NCI-H1048 (cell line): ENCODE measurements at places on chromosomes 3 and 15.

GRCh38 chr15:74461847-74462511, 1.0 kb upstream of the UBL7 start:
- no peak for DNase-seq

GRCh38 chr3:27723001-27723445, 900 bp upstream of the EOMES start:
- no peak for DNase-seq

DNA sequence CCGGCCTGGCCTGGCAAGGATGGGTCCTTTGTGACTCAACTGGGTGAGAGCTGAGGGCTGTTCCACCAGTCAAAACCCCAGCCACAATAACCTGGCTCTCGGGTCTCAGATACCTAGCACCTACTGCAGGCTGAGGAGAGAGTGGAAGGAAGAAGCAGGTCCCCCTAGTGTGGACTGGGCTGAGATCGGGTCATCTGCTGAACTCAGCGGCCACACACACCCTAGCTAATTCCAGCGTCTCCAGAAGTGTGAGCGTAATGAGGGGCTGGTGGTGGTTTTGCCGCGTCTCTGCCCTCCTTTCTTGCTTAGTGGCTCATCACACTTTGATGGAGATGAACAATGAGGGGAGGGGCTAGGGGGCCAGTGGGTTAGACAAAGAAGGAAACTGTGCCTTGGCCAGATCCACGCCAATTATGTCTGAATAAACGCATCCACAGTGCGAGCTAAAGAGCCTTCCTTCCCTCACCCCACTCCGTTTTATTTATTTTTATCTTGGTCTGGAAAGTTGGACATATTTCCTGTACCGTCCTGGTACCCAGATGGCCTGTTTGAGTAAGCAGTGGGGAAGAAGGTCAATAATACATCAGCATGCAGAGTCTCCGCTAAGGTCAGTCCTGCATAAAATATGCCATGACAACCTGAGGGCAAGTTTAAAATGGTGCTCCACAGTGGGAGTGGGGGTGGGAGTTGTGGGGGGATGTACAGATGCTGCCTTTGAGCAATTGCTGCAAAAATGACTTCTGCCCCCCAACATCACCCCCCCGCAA, 370.0 kb downstream of the WDR72 start:
- DNase-seq = no peak

- DNase-seq = no peak
Observed at GRCh38 chr15:65085207-65085753, 8.7 kb downstream of the KBTBD13 start.

DNA sequence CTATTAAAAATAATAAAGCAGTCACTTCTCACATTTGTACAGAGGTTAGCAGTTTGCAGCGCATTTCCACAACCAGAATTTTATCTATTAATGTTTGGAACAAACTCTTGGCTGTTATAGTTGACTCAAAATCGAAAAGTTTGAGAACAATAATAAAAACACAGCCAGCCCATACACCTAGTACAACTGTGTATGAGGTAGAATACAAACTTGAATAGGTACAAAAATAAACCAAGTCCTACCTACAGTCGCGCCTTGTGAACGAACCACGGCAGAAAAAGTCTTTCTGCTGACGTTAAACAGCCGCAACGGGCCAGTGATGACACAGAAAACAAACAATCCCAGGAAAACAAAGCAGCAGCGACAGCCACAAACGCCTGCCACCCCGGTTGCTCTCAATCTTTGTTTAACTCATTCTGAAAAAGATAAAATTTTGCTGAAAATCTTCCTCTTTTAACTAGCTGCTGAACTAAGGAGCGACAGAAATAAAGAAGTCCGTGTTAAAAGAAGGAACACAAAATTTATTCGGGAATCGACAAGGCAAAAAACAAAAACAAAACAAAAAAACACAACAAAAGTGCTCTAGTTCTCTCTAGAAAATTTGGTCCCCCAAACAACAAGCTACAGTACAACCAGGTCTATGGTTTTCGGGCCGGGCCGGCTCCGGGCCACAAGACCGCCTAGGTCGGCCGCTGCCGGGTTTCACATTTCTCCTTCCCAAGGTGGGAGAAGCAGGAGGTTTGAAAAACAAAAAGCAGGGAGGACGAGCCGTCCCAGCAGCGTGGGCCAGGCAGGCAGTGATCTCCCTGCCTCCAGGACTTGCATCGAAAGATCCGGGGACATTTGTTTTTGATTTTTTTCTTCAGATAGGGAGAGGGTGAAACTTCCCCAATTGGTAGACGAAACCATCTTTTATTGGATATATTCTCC, 2.9 kb downstream of the FOXL2 start:
- no peak for DNase-seq

DNA sequence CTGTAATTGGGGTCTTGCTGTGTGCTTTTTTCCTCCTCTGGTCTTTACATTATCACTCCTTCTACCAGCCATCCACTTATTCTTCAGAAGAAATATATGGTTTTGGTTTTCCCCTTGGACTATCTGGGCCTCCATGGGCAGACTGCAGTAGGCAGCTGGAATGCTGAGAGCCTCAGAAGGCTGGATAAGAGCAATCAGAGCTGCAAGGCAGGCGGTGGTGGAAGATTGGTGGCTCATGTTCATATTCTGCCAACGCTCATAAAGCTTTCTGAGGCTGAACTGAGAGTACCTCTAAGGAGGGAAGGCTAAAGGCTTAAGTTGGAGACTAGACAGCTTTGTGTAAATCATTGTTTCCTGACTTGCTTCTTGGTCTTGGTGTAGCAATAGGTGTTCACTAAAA, 5.7 kb upstream of the RPLP1 start:
- no peak for DNase-seq

DNA sequence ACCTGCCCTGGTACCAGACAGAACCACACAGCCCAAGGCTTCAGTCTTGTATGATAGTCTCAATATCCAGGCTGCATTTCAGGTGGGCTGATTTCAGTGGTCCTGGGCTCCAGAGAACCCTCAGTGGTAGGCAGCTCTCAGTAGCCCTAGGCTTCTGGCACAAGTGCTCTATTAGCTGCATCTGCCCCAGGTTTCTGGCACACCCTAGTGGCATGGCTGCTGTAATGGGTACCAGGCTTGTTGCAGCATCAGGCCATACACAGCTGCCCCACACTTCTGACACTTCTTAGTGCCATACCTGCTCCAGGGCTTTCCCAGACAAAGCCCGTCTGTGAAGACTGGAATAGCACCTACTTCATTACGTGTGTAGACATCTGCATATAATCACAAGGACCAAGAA, 1062.2 kb upstream of the EPHA6 start:
- DNase-seq = no peak

GRCh38 chr15:72281713-72282112, 9.4 kb upstream of the PARP6 start:
- no peak for DNase-seq

DNA sequence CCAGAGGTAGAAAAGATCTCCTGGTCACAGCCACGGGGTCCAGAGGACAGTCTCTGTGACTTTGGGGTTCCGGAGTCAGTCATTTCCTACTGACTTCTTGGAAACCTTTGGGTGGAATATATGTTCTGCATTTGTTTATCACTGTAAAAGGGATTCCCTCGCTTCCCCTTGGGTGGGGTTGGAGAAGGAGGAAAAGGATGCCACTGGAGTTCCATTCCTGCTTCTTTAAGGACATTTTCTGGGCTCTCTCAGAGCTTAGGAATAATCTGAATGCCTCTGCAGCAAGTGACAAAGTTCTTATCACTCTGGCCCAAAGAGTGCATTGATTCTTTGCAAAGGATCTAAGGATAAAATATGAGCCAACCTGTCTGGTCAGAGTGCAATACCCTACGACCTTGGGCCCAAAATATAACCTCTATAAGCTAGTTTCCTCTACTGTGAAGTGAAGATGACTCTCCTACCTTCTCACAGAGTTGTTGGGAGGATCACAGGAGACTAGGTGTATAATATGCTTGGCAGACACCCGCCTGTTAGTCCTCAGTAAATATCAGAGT, 17.2 kb downstream of the ARHGEF3 start:
- no peak for DNase-seq

- DNase-seq = no peak
Observed at GRCh38 chr3:18679238-18679637, 254.1 kb upstream of the SATB1 start.

GRCh38 chr3:73094129-73094528, 32.7 kb downstream of the EBLN2 start:
- no peak for DNase-seq

DNA sequence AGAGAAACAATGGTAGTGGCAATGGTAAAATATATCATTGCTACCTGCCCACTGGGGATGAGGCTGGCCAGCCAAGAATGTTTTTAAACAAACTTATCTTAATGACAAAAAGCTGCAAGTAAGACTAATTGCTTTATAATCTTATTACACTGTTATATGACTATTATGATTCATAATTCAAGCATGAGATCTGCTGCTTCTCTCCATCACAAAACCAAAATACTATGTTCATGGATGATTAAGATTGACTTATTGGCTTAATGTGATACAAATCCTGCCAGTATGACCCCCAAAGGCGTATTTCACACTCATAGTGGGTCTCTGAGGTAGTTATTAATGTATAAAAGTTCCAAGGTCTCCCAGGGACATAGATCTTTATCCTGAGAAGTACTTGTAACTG, 52.6 kb downstream of the FBN1 start:
- DNase-seq = no peak

GRCh38 chr3:100238599-100238998, 22.2 kb upstream of the TBC1D23 start:
- DNase-seq = no peak

GRCh38 chr15:100905850-100906249, 13.3 kb upstream of the LRRK1 start:
- DNase-seq = no peak

GRCh38 chr3:52118156-52118875, 35.9 kb downstream of the POC1A start:
- no peak for DNase-seq

DNA sequence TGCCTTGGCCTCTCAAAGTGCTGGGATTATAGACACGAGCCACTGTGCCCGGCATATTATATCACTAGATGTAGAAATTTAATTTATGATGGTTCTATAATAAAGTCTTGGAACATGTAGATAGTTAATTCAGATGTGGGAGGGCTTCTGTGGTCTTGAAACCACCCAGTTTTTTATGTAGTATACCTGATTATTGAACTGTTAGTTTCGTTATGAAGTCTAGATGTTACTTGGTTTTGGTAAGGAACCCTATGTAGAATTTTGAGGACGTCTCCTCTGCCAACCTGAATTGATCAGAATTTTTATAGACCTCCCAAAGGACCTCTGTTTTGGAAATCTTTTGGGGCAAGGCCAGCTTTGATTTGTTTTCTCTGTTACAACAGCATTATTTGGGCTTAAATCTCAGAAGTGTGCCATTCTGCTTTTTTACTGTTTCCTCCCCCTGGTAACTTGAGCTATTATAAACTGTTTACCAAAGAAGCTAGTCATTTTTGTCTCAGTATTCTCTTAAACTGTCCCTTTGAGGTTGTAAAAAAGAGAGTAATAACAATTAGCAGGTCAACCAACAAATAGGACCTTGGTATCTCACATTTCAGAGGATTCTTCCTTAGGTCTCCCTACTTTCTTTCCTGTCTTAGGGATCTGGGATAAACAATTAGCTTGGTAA, 20.8 kb downstream of the AKAP13 start:
- DNase-seq = no peak

DNA sequence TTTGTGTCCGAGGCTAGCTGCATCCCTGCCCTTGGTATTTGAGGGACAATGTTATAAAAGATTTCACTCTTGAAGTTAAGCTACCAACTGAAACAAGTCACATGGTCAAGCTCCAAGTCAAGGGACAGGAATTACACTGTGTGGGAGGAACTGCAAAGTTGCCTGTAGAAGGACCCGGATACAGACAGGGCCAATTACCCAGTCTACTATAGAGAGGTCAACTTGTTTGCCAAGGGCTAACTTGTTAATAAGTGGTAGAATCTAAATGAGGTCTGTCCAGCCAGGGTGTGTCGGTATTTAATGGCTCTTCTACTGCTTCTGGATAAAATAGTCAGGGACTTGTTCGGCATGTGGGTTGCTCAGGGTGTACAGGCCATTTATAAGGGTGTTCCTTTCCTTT, 55.7 kb downstream of the PTPRG start:
- DNase-seq = no peak

DNA sequence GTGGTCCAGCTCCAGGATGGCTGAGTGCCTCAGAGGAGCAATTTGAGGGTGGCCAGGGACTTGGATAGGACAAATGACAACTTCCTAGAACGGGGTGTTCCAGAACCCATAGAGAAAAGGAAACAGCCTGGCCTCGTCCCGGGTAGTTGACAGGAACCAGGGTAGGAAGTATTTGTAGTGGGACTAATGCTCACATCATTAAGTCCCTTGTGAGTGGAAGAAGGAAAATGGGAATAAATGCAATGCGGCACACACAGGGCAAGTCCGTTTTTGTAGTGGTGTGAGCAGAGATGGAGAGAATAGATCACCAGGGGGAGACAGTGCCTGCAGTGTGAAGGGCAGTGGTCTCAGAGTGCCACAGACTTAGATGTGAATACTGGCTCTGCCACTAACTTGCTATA, 19.6 kb downstream of the TIMP4 start:
- no peak for DNase-seq

GRCh38 chr3:171311784-171312183, 148.4 kb downstream of the TNIK start:
- DNase-seq = no peak

GRCh38 chr15:43232289-43232874, 11.6 kb upstream of the EPB42 start:
- no peak for DNase-seq

- DNase-seq = no peak
Observed at GRCh38 chr15:31993062-31993461, 37.3 kb upstream of the CHRNA7 start.

GRCh38 chr15:67680641-67681040, 138.1 kb downstream of the MAP2K5 start:
- no peak for DNase-seq

GRCh38 chr3:13235897-13236296, 162.7 kb upstream of the IQSEC1 start:
- no peak for DNase-seq

DNA sequence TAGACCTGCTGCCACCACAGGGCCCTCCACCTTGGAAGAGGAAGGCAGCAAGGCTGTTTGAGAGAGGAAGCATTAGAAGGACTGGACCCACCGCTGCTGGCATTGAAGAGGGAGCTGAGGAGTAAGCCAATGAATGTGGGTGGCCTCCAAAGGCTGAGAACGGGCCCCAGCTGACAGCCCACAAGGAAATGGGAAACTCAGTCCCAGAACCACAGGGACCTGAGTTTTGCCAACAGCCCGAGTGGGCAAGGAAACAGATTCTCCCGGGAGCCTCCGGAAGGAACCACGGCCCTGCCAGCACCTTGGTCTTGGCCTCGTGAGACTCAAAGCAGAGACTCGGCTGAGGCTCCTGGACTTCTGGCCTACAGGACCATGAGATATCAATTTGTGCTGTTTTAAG, 95.4 kb upstream of the SNRPA1 start:
- DNase-seq = no peak

DNA sequence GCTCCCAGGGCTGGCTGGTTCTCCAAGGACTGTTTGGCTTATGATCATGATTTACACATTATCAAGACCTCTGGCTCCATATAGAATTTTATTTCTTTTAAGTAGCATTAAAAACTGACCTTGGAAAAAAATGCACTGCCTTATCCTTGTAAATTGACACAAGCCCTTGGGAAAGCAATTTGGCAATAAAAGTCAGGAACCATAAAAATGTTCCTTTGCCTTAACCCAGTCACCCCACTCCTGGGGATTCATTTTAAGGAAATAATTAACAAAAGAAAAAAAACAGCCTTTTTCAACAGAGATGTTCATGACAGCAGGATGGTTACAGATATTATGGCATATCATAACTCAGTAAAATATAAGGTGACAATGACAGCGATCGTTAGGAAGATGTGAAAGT, 51.6 kb upstream of the NR2E3 start:
- DNase-seq = no peak
